ENCODE measurements at places on chromosomes 3 and 15.

DNA sequence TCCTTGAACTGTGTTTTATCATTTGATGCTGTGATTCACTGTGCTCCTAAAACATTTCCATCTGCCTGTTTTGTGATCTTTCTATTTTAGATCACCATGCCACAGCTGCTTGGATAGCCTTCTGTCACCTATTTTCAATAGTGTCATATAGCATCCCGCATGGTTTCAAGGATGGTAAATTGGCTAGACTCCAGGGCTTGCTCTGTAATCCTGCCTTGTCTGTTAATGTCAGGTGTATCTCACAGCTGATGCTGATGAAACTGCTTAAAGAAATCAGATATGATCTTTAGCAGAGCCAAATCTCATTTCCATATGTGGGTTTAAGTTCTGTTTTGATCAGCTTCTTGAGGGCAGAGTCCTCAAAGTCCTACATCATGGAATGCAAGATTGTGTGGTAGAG lies 182.2 kb downstream of the UBE2E2 start:
- DNase-seq: no peak

- DNase-seq: no peak
These were observed 181.9 kb upstream of the KBTBD8 start for GRCh38 chr3:66816090-66816761.

- no peak for DNase-seq
These were observed 10.1 kb downstream of the CCNB2 start for GRCh38 chr15:59115047-59115446.

- no peak for DNase-seq
These were observed 426.7 kb upstream of the FRG2C start for GRCh38 chr3:75237477-75237876.

DNA sequence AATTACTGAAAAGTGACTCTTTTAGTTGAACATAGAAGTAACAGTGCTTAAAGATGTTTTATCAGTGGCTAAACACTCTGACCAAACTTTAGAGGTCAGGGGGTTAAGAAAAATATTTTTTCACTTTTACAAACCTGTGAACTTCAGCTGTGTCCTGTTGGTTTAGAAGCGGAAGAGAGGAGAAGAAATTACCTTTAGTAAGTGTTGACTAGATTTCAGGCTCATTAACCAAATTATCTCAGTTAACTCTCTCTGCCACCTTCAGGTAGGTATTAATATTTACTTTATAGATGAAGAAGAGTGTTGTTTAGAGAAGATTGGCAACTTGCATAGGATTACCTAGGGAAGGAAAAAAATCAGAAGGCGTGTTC lies 151.9 kb upstream of the CMC1 start:
- no peak for DNase-seq

Measured in stimulated activated CD8-positive, alpha-beta memory T cell treated with anti-CD3 and anti-CD28 coated beads, Interleukin-7, amount 100 ng/mL, for 24 hours (primary cell).